NCI-H460 (cell line): ENCODE measurements at places on chromosomes 2 and 18. TPM values are rescaled to one million over a fixed set of nuclear protein-coding genes. Genes with fewer than 3 reads are reported as not detected.

GPR45 gene
- total RNA-seq: not detected in 2 replicates

HNMT gene
- 9.8 and 17.0 TPM in 2 replicates for total RNA-seq

ABCB11 gene
- total RNA-seq: not detected in 2 replicates

CTAGE1 gene
- not detected in 2 replicates for total RNA-seq

NEB gene
- total RNA-seq: 0.23 and 1.4 TPM in 2 replicates

TBR1 gene
- 0.05 TPM in 1 of 2 replicates, not detected in the other for total RNA-seq

CELF4 gene
- 0.15 TPM in 1 of 2 replicates, not detected in the other for total RNA-seq

REV1 gene
- 25.4 and 25.6 TPM in 2 replicates for total RNA-seq

CENPA gene
- total RNA-seq: 24.2 and 31.9 TPM in 2 replicates

KIF5C gene
- total RNA-seq: 0.46 and 0.64 TPM in 2 replicates

DLX2 gene
- 1.0 and 1.9 TPM in 2 replicates for total RNA-seq

LYG1 gene
- total RNA-seq: 0.43 and 0.69 TPM in 2 replicates

CYP26B1 gene
- total RNA-seq: 0.94 and 1.0 TPM in 2 replicates
